ENCODE measurements at places on chromosomes 11 and 22.

GRCh38 chr22:43411040-43411868 lies 560 bp upstream of the MPPED1 start:
- DNase-seq: no peak

- DNase-seq: peak; percentile 47
These were observed 577 bp downstream of the MRPL17 start for GRCh38 chr11:6682591-6682935.

GRCh38 chr11:41897991-41898390 lies 438.5 kb upstream of the LRRC4C start:
- DNase-seq: no peak

DNA sequence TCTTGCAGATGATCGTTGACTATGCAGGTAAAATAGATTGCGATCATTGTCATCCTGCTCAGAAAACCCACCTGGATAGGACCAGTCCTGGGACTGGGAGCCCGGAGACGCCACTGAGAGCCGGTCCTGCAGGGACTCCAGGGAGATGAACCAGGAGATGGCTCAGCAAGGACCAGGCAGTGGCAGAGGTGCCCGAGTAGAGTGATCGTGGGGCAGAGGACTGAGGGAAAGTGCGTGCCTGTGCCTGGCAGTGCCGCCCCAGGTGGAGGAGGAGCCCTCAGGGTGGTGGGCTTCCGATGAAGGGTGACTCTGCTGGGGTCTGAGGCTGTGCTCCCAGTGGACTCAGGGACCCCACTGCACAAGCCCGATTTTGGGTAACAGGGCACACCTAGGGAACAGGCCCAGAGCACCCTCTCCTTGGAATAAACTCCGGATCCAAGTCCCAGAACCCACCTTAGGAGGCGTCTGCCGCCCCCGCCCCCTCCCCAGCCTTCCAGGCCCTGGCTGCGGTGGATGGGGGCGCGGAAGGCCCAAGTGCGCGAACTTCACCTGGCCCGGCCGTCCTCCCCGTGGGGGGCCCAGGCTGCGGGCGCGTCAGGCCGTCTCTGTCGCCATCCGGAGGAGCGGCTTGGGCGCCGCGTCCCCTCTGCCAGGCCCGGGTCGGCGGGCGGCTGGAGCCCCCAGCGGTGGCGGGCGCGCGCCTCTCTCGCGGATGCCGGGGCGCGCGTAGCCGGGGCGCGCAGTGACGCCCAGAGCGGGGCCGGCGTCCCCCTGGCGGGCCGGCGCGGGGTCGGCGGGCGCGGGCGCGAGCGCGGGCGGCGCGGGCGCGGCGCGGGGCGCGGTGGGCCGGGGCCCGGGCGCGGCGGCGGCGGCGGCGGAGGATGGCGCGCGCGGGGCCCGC lies 1338.8 kb downstream of the BRD1 start:
- DNase-seq: no peak

GRCh38 chr11:110373051-110373702 lies 56.6 kb upstream of the FDX1 start:
- DNase-seq: peak; percentile 28

GRCh38 chr11:47067401-47067800 lies 109.3 kb downstream of the ARFGAP2 start:
- no peak for DNase-seq
